Renal cortex interstitium (tissue), 15 donors: ENCODE measurements at places on chromosomes 12 and 14.
A peak's percentile ranks its signal among the peaks of the same experiment; 100 is the strongest.

DNA sequence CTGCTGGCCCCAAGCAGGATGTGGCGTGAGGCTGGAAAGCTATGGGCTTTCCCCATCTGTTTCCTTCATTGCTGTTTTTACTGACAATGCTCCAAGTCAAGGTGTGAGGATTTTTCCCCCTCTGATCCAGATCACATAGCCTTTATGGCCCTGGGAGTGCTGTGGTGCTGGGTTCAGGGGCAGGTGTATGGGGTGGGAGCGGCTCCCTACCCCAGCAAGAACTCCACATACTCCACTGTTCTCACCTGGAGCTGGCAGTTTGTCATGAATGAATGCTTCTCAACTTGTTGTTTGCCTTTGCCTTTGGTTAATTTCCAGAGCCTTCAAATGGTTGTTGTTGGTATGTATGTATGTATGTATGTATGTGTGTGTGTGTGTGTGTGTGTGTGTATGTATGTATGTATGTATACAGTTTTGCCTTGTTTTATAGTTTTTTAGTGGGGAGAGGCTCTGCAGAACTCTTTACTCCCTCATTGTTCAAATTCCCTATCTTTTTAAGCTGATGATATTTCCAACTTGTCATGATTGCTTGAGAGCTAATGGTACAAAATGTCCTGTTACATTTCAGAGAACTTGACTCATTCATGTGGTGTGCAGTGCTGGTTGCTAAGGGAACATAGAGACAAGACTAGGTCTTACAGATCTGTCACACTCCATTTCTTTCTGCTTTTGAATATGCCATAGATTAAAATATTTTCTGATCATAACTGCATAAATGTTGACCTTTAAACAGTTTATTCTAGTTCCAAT, 36.6 kb upstream of the ASPG start:
- DNase-seq = no peak

DNA sequence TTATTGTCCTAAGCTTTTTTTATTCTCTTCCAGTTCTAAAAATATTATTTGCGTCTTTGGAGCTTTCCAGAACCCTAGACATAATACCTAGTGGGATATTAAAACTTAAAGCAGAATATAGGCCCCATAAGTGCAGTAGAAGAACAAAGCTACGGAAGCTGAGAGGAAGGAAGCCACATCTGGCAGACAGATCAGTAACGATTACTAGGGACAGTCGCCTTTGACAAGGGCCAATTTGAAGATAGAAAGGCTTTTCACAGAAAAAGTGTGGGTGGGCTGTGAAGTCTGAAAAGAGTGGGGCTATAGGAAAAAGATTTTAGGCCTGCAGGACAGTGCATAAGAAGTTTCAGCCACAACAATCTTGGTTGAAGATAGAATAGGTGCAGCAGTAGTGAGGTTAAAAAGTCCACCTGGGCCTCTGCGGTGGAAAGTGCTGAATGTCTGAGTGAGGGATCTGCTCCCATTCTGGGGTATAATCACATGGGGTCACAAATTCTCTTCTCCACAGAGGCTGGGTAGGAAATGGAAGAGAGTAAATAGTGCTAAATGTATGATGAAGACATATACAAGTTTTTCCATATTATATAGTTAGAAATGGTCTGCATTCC, 114.5 kb downstream of the CMAS start:
- DNase-seq = no peak

GRCh38 chr12:41162461-41162860, 25.7 kb upstream of the PDZRN4 start:
- DNase-seq = no peak

GRCh38 chr14:91046488-91047072, 13.9 kb downstream of the RPS6KA5 start:
- DNase-seq = no peak

DNA sequence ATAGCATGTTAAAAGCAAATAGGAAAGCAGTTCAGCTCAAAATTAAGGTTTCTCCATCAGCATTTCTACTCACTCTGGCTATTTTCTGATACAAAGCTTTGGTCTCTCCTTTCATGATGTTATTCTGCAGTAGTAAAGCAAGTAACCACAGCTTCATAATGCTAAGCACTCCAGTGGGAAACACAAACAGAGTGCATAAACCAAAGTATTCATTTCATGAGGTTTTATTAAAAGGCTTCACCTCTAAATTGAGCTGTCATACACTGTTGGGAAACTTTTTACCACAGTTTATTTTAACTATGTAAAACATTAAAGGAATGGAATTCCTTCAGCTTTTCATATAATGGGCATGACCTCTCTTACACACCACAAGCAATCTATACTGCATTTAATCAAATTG, 157.9 kb upstream of the LMO3 start:
- DNase-seq = no peak

GRCh38 chr12:109946913-109947312, 46.8 kb downstream of the TCHP start:
- DNase-seq = no peak

DNA sequence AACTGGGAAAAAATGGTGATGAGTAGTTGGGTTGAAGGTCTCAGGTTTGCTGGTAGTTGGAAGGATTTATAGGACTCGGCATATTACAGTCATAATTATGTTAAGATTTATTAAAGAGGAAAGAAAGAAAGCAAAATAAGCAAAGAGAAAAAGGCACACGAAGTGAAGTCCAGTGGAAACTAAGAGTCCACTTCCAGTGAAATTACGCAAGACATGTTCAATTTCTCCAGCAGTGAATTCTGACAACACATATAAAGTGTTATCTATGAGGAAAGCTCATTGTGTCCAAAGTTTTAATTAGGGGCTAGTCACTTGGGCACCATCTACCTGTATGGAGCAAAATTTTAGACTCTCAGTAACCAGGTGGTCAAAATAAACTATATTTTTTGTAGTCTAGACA, 143.3 kb downstream of the CEP128 start:
- DNase-seq = no peak

DNA sequence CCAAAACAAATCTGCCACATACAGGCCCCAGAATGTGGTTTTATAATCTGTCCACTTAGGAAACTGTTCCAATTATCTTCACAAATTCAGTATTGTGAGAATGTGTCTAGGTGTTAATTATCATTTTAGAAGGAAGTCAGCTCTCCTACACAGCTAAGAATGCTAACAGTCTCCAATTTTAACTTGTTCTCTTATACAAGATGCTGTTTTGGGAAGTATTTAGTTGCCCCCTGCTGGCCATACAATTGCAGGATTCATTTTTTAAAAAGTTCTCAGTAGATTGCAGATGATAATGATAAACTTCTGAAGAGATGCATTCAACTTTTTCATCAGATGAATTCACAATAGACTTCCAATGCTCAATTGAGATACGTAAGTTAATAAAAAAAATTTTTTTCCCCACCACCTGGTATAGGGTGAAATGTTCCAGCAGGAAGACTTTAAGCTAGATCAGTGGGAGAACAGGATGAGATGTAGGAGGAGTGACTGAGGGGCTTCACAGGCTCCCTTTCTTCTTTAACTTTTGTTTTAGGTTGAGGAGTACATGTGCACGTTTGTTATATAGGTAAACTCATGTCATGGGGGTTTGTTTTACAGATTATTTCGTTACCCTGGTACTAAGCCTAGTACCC, 27.3 kb upstream of the OSBPL8 start:
- peak; percentile 32 for DNase-seq

DNA sequence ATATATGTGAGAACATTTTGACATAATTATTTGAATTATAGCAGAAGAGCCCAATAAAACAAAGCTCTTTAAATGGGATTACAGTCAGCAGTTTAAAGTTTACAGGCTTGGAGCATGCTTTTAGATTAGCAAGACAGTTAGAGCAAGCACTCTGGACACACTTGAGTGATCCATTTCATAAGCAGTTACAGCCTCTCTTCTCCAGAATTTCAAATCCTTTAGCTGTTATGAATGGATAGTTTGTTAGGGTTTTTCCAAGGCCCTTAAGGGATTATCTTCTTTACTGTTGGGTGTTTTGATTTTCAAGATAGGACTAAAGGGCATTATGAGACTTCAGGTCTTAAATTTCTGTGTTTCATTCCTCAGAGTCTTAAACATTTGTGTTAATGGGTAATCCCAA, 36.3 kb downstream of the BEST3 start:
- DNase-seq = no peak

DNA sequence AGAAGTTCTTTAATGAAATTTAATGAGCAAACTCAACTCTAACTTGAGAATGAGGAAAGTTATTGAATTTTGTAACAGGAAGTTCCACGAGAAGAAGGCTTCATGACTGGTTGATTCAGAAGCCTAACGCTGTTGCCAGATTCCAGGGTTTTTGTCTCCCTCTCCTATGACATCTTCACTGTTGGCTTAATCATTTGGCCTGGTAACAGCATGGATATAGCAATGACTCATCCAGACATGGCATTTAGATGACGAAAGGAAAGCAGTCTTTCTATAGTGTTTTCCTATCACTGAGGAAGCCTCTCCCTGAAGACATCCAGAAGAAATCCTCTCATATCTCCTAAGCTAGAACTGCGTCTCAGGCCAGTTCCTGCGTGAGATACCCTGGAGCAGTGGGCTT, 9.4 kb upstream of the KCNA1 start:
- no peak for DNase-seq

GRCh38 chr12:76275511-76276093, 72.6 kb downstream of the BBS10 start:
- no peak for DNase-seq

DNA sequence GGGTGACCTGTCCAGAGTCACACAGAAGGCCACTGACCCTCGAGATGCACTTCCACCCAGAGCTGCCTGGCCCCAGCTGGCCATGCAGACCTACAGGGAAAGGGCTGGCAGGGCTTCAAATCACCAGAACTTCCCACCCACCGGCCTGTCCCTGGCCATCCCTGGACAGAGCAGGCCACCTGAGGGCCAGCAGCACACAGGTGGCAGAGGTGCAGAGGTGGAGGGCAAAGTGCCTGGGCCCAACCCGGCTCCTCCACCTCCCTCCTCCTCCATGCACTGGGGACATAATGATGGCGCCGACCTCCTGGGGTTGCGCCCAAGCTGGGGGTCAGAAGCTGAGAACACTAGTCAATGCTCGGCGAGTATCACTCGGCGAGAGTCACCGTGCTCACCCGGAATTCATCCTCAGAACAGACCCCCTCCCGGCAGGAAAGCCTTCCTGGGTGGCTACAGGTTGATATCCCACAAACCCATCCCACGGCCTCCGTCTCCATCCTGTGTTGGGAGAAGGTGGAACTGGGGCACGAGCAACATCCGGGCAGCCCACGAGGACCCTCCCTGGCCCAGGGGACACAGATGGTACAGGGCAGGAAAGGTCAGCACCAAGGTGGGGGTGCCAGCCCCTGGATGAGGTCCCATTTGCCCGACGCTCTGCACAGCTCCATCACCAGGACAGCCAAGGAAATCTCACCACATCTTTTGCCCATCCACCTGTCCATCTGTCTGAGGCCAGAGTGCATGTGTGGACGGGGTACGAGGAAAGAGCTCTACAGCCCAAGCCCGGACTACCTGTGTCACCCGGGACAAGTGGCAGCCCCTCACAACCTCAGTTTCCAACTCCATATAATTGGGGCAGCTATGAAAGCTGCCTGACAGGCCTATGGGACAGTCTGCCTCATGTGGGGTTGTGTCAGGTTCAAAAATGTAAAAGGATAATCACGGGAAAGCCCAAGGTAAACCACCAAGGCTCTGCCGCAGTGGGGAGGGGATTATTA, 10.8 kb downstream of the BEGAIN start:
- no peak for DNase-seq

DNA sequence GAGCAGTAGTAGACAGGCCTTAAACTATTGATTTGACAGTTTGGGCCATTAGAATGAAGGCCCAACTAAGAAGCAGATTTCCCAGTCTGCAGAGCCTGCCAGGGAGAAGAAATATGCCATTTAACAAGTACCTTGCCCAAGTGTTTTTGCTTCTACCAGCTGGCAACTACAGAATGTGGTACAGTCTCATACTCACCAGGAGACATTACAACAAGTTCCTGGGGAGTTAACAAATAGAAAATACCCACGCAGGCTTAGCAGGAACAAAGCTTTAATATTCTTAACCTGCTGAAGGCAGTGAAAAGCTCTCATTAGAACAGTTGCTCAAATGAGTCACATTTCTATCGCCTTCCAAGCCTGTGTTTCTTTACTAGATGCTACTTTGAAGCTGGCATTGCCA, 241.0 kb downstream of the TMEM117 start:
- DNase-seq = no peak

GRCh38 chr12:39595928-39596327, 23.7 kb downstream of the ABCD2 start:
- DNase-seq = no peak

DNA sequence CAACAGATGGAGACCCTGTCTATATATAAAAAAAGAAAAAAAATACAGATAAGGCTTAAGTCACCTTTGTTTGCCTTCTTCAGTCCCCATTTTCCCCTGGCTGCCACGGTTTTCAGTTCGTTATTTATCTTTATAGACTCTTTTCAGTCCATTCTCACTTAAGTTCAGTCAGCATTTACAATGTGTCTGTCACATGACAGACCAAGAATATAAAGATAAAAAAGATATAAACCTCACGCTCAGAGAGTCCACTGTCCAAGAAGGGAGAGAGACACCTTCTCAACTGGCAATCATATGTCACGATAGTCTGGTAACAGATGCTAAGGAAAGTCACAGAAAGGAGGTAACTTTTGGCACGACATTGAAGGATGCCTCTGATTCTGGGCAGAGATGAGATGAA, 13.4 kb upstream of the POLR3B start:
- DNase-seq = no peak

DNA sequence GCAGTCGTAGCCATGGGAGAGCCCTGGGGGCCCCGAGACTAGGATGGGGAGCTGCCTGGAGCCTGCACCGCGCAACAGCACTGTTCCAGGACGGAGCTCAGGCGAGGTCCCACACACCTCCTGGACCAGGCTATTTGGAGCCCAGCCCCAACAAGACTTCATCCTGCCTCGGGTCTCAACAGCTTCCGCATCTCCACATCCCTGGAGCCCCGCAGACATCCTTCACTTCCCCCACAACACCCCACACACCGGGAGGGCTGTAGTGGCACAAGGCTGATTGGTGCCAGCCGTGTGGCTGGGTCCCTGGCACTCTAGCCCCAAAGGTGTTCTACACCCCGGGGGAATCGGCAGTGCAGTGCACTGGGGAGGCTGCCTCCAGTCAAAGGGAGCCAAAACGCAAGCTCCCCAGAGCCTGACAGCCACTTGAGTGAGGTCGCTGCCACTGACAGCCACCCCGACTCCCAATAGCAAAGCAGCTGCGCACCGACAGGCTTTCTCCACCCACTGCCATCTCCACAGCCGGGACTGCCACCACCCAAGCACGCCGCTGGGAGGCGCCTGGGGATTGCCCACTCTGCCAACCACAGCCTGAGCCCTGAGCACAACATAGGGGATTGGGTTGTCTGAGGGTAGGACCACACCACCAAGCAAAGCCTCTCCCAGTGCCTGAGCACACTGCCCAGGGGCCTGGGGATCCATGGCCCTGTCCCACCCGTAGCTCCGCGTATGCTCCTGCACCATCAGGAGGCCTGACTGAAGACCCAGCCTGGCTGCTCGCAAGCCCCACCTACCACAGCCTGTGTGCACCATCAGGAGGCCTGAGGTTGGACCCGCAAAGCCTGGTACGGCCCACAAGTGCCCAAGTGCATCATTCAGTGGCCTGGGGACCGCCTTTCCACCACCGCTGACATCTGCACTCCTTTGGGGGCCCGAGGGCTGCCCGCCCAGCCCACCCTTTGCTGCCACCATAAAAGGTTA, 13.2 kb upstream of the KLRF1 start:
- no peak for DNase-seq

- DNase-seq = no peak
Measured at GRCh38 chr12:49808686-49809380, 19.4 kb downstream of the NCKAP5L start.
